Hematopoietic multipotent progenitor cell (in vitro differentiated cells): ENCODE measurements at places on chromosomes 3 and 15.

DNA sequence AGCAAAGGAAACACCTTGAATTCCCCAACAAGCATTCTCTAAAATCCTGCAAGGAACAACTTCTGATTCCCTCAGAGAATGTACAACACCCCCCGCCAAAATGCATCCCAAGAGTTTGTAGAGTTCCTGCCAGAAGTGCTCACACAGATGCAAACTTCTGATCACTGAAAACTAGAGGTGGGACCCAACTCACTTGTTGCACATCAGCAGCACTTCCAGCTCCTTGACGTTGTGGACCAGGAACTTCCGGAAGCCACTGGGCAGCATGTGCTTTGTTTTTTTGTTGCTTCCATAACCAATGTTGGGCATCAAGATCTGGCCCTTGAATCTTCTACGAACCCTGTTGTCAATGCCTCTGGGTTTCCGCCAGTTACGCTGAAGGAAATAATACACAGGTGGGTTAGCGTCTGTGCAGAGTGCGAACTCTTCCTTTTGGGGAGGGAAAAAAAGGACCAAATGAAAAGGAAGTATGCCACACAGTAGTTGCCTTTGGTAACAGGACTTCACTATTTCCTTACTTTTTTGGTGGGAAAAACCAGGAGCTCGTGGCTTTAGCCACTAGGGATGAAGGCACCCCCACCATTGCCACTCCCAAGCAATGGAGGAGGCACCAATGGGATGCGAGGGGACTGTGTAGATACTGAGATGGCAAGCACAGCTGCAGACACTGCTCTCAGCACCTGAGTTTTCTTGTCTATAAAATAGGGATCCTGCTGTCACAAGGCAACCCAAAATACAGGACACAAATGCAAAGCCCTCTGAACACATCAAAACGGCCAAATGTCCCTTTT is 2.0 kb downstream of the RPL32 start:
- no peak for DNase-seq

- peak; percentile 72 for DNase-seq
Observed at GRCh38 chr3:88003115-88003755, 55.6 kb downstream of the CGGBP1 start.

DNA sequence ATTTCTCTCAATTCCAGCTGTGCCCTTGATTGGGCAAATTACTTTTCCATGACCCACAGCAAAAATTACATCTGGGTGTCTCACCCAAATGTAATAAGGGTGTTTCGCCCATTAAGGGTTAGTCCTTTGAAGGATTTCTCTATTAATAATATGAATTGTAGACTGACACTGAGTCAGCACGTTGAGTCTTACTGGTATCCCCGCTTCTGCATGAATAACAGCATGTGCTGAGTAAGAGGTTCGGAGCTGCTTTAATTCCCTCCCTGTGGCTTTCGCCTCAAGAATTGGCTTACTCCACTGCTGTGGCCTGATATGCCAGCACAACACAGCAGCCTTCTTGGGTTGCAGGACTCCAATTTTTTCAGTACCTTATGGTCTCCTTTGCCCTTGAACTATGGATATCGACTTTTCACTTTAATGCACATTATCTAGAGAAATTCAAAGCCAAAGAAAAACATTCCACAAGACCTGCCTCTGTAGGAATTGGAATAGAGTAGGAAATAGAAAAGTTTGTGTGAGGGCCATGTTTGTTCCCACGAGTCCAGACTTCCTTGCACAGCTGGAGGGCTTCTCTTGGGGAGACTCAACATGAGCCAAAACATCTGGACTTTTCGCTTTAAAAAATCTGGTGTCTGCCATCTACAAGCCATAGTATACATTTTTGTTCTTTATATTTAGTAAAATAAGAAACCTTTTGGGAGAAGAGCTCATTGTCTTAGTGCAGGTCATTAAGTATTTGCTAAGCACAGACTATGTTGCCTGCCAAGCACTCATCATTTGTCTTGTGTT is 20.7 kb upstream of the ERC2 start:
- DNase-seq = no peak

- DNase-seq = no peak
Observed at GRCh38 chr3:33904730-33905129, 106.3 kb downstream of the PDCD6IP start.

- no peak for DNase-seq
Observed at GRCh38 chr3:168048414-168049330, 47.1 kb downstream of the GOLIM4 start.

DNA sequence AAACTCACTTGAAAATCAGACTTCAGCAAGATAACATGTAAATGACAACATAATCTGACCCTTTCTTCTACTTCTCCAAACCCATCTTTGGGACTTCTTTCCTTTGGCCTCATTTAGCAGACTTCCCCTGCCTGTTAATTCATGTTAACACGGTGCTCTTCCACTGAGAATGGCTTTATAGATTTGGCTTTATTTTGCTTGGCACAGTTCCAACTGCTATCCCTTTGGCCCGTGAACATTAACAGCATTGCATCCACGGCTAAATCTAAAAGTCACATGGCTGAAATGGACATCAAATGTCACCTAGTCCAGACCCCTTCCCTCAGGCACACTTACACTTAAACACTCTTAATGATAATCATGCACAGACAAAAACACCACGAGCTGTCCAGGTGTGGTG is 3.8 kb downstream of the ZMAT3 start:
- DNase-seq = no peak

GRCh38 chr3:40308725-40309417 is 636 bp upstream of the EIF1B start:
- DNase-seq = no peak

GRCh38 chr15:51223771-51224229 is 114.6 kb downstream of the CYP19A1 start:
- DNase-seq = no peak

- DNase-seq = no peak
Observed at GRCh38 chr15:63318344-63318743, 40.9 kb downstream of the APH1B start.

- no peak for DNase-seq
Observed at GRCh38 chr3:136380530-136380929, 130.4 kb downstream of the PCCB start.

- no peak for DNase-seq
Observed at GRCh38 chr15:47516558-47516957, 200.7 kb upstream of the SEMA6D start.
